Psoas muscle (tissue), 8 donors: ENCODE measurements at places on chromosomes 3 and 15. TPM values are rescaled to one million over a fixed set of nuclear protein-coding genes. Genes with fewer than 3 reads are reported as not detected.

Gene EPHA3
- total RNA-seq = 0.40 TPM

Gene ACSBG1
- not detected for total RNA-seq

Gene ARRDC4
- total RNA-seq = 25.2 TPM

Gene FGF7
- total RNA-seq = 7.0 TPM

DNA sequence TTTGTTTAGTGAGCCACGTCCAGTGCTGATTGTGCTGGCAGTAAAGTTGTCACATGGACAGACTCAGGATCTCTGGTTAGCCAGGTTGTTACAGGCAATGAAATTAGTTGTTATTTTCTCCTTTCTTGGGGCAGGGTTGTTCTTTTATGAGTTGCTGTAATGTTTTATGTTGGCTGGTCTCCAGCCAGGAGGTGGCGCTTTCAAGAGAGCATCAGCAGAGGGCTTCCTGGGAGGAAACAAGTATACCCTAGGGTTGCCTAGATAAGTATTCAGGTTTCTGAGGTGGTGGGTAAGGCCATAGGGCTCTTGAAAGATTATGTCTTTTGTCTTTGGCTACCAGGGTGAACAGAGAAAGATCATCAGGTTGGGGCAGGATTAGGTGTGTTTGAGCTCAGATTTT, 14.5 kb upstream of the CFAP20DC start:
- DNase-seq = no peak

GRCh38 chr15:92343924-92344643, 49.6 kb upstream of the ST8SIA2 start:
- DNase-seq = no peak

DNA sequence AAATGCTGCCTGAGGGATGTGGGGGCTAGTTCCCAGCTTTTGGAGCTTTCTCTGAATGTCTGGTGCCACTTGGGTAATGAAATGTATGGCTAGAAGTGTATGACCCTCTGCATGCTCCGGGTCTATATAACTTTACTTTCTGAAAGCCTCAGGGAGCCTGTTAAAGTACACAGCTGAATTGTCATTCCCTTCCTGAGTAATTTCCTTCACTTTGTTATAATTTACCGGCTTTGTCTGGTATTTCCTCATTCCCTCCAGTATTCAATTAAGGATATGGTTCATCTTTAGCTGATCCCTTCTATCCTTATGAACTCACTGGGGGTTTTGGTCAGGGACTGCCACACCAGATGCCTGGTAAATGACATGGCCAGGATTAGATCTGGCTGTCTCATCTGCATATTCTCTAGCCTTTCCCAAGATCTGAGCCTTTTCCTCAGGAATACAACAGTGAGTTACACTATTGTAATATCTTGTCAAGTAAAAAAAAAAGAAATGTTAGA, 620.3 kb downstream of the ZPLD1 start:
- no peak for DNase-seq

GRCh38 chr3:48504051-48504946, at the start of gene SHISA5:
SHISA5 (minus strand) TSS chr3:48504174; CDS start chr3:48504094, 80 bp downstream.
- peak; percentile 87 for DNase-seq

GRCh38 chr15:86616771-86617170, 537.1 kb downstream of the AGBL1 start:
- no peak for DNase-seq

GRCh38 chr3:23183731-23184130, 19.4 kb upstream of the UBE2E2 start:
- no peak for DNase-seq

DNA sequence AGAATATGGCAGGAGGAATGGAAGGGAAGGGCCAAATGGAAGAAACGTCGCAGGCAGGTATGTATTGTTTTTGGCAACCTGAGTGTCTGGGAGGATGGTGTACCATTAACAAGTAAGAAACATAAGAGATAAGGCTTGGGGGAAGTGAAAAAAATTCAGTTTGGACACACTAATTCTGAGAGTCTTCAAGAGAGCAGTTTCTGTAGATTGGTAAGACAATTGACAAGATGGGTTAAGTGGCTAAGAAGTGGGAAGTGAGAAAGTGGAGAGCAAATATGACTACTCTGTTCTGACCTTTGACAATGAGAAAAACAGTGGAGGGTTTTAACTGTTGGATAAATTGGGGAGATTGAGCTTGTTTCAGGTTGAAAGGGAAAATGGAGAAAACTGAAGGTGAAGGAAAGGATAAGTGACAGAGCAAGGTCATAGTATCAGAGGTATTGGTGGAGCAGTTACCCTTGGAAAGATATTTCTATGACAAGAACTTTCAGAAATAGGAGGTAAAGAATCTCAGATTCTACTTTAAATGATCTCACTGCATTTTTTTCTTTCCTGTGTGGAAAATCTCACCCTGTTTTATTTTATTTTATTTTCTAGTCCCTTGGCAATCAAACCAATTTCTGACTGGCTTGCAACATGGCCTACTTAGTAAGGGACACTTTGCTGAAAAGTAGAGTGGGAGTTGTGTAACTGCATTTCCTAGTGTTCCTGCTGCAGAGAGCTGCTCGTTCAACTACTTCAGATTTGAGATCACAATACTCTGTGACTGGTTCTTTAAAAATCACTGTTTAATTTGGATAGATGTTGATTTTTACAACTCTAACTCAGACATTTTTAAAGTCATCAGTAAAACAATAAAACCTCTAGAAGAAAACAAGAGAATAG, 23.1 kb upstream of the GABPB1 start:
- no peak for DNase-seq

GRCh38 chr3:72597756-72598195, 250.5 kb downstream of the SHQ1 start:
- no peak for DNase-seq

- peak; percentile 67 for DNase-seq
These were observed 1.6 kb downstream of the NR2F2 start for GRCh38 chr15:96331945-96332636.
